Cardiac muscle cell (in vitro differentiated cells and primary cell): ENCODE measurements at places on chromosomes 6 and 20.

- no peak for DNase-seq
Measured at GRCh38 chr6:107057679-107058078, 29.7 kb downstream of the MTRES1 start.

DNA sequence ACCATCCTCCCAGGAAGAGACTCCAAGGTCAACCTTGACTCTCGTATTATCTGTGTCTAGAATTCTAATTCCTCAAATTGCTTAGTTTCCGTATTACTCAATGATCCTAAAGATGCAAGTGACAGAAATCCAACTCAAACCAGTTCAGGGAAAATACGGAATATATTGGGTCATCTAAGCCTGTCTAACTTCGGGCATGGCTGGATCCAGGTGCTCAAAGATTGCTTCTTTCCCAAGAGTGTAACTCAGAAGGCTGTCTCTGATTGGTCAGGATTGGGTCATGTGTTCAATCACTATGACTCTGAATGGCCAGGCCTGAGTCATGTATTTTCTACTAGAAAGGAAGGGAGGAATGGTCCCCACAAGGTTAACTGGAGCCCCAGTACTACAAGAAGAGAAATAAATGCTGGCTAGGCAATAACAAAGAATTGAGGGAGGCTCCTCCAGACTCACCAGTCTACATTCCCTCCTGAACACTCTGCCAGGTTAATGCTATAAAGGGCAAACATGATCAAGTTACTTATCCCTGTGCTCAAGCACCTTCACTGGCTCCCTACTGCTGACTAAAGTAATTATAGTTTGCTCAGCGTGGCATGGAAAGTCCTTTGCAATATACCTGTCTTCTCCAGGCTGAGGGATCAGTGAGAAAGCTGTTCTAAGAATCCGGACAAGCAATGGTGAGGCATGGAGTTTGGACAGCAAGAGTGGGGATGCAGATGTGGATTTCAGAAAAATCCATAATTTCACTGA, 15.4 kb upstream of the PREX1 start:
- no peak for DNase-seq

DNA sequence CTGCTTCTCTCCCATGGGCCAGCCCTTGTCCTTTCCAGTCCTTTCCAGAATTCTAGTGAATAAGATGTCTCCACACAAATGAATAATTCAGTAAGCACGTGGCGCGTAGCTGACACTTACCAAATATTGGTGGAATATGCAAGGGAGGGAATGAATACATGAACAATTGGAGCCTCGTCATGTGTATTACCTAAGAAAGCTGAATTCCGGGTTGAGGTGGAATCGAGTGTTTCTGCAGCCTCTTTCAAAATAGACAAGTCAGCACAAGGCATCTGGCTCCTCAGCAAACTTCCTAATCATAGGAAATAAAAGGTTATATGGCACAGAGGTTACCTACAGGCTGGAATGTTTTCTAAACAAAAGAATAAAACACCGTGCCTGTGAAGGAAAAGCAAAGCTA, 47.0 kb upstream of the NT5E start:
- peak; percentile 34 for DNase-seq

GRCh38 chr6:299104-299980, 7.1 kb downstream of the DUSP22 start:
- DNase-seq, result no peak

DNA sequence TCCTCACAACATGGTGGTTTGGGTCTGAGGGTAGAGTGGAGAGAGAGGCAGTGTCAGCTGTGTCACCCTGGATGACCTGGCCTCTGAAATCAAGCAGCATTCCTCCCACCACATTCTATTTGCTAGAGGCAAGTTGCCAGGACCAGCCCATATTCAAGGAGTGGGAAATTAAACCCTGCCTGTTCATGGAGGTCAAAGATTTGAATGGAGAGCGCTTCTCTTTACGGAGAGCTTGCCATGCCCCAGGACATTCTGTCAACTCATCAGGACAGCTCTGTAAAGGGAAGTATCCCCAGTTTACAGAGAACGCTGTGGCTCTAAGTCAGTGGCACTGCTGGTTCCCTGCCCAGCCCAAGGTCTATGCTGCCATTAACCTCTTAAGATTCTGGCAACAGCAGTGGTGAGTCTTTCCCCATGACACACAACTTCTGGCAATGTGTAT, 90.0 kb upstream of the INSM1 start:
- no peak for DNase-seq
